ENCODE measurements at places on chromosomes 1 and 21.
A peak's percentile ranks its signal among the peaks of the same experiment; 100 is the strongest.

- DNase-seq = no peak
Measured at GRCh38 chr1:63828322-63829044, 54.7 kb downstream of the ROR1 start.

DNA sequence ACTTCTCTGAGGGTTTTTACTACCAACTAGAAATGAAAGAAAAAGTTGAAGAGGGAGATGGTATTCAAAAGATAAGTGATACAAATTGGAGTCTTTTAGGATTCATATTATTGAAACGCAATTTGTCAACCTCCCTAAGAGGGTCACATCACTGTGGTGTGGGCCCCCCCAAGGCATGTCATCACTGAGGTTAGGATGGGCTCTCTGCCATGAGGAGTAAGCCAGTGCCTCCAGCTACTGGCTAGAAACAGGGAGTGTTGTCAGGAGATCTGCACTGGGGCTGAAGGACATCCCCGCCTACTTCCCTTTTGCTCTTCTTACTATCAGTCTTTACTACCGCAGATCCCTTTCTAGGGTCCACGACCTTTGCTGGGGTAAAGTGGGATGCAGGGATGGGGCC is 25.9 kb downstream of the ITSN1 start:
- DNase-seq = no peak

GRCh38 chr1:67059346-67059745 is 5.4 kb upstream of the SLC35D1 start:
- no peak for DNase-seq

DNA sequence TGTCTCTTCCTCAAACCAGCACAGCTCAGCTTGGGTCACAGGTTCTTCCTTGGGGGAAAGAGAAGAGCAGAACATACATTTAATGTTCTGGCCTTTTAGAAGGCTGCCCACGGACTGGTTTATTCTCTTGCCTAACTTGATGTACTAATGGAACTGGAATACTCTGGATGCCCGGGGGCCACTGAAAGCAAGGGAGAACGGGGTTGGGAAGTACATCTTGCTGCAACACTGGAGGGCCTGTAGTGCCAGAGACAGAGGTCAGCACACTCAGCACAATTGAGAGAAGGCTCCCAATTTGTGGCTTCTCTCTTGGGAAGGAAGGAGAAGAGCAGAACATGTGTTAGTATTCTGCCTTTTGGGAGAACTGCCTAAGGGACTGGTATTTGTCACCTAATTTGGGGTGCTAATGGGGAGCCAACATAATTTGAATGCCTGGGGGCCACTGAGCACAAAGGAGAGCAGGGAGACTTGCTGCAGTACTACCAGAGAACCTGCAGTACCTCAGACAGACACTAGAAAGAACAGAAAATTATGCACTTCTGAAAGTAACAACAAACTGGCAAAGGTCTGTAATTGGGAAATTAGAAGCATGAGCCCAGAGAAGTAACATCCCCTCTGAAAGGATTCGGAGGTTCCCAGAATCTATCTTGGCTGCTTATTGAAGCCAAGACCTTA is 14.1 kb downstream of the ZNF691 start:
- DNase-seq = no peak

DNA sequence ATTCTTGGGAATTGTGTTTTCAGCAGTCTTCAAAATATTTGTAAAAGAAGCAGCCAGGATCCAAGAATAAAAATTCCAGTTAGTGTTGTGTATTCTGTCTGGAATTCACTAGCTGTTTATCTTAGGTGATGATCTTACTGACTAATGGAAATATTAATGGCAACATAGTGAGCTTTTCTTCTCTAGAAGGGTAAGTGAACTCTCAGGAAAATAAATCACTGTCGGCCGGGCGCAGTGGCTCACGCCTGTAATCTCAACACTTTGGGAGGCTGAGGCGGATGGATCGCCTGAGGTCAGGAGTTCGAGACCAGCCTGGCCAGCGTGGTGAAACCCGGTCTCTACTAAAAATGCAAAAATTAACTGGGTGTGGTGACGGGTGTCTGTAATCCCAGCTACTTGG is 87.4 kb upstream of the KIF1B start:
- peak; percentile 44 for DNase-seq

GRCh38 chr1:198560161-198560560 is 19.7 kb upstream of the ATP6V1G3 start:
- DNase-seq = no peak

DNA sequence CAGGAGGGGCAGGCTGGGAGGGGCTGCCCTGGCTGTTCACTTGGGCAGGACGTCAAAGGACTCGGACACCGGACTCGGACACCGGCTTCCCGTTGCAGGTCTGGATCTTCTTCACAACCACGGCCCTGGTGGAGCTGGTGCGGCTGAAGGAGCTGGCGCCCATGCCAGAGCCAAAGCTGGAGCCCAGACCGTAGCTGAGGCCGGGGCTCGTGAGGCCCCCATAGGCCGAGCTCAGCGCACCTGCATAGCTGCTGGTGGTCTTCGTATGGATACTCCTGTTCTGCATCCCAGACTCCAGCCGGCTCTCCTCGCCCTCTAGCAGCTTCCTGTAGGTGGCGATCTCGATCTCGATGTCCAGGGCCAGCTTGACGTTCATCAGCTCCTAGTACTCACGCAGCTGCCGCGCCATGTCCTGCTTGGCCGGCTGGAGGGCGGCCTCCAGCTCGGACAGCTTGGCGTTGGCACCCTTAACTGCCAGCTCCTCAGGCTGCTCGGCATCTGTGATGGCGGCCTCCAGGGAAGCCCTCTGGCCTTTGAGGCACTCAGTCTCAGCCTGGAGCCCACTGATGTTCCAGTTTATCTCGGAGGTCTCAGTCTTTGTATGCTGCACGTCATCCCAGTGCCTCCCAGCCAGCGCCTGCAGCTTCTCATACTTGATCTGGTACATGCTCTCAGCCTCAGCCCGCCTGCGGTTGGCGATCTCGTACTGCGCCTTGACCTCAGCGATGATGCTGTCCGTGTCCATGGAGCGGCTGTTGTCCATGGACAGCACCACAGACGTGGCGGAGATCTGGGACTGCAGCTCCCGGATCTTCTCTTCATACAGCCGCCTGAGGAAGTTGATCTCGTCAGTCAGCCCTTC is 15.1 kb upstream of the KLF17 start:
- DNase-seq = no peak

DNA sequence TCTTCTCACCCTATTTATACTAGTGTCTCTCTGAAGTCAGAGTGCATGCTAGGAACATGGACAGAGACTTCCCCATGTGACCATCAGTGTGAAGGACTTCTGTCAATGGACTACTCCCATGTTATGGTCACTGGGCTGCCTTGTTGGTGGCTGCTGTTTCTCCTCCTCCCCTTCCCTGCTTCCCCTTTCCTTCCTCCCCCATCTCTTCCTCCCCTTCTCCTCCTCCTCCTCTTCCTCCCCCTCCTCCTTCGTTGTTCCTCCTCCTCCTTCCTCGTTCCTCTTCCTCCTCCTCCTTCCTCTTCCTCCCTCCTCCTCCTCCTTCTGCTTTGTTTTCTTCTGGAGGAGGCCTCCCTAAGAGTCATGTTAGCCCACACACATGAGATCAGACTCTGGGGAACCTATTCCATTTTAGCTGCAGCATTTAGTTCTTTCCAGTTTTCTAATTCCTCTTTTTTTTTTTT is 35.8 kb downstream of the IER5 start:
- no peak for DNase-seq

DNA sequence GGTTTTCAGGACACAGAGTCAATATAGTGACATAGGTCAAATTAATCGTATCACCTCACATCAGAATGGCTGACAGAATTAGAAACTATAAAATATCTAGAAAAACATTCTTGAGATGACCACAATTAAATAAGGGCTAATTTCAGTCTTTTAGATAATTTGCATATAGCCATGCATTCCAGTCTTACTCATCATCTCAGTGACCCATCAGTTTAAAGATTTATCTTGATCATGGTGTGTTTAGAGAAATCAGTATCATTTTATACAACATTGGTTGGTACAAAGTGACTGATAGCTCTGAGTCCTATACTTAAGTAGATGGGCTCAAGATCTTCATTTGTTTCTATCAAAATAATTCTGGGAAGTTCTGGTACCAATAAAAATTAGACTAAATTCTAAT is 262.3 kb upstream of the SNX7 start:
- no peak for DNase-seq

DNA sequence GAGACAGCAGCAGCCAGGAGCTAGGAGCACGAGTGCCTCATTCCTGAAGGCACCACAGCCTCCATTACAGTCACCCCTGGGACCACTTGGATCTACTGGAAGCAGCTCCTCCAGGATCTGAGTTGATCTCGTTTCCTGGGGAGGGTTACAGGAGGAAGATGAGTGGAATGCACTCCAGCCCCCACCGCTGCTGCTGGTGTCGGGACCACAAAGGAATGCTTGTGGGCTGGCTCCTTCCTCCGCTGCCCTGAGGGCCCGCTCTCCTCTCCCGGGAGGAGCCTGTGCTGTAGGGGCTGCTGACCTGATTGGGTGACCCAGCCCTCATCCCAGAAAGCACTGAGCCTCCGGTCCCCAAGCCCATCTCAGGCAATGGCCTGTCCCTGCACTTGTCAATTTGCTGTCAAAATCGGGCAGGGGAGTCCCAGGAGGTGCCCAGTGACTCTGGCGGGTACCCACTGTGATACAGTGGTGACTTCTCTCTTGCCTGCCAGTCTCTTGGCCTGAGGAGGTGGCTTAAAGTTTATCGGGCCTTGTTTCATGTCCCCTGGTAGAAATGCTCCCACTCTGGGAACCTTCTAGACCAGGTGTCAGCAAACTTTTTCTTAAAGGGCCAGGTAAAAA is 23.1 kb downstream of the IL10RB start:
- DNase-seq = no peak

DNA sequence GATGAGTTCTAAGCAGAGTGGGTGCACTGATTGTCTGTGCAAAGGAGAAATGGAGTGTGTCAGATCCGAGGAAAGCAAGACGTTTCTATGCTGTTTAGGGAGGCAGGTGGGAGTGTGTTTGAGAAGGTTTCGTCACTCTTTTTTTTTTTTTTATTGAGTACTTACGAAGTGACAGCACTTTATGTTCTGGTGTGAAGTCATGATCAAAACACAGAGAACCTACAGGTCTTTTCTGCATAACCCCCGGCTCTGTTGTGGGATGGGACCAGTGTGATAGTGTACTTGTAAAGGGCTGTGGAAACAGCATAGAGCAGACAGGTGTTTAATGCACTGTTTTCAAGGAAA is 26.7 kb downstream of the MIA3 start:
- no peak for DNase-seq

DNA sequence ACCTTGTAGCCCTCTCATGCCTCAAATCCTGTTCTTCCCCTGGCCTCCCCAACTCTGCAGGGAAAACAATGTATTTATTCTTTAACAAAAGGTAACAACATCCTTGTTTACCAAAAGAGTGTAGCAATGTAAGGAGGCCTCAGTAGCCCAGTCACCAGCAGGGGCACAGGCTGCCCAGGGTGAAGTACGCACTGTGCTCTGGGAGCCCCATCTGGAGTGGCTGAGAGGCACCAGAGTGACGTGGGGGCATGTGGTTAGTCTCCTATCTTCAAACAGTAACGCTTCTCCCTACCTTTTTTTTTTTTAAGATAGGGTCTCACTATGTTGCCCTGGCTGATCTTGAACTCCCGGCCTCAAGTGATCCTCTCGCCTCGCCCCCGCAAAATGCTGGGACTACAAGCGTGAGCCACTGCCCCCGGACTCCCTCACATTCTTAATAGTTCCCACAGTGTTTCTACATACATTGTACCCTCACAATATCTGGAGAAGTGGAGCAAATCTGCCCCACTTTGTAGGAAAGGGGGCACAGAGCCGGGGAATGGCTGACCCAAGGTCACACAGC is 51.3 kb upstream of the ECE1 start:
- DNase-seq = no peak

GRCh38 chr1:199859491-199859933 is 168.0 kb upstream of the NR5A2 start:
- DNase-seq = peak; percentile 14

GRCh38 chr1:151790940-151791651 is 796 bp upstream of the TDRKH start:
- no peak for DNase-seq

DNA sequence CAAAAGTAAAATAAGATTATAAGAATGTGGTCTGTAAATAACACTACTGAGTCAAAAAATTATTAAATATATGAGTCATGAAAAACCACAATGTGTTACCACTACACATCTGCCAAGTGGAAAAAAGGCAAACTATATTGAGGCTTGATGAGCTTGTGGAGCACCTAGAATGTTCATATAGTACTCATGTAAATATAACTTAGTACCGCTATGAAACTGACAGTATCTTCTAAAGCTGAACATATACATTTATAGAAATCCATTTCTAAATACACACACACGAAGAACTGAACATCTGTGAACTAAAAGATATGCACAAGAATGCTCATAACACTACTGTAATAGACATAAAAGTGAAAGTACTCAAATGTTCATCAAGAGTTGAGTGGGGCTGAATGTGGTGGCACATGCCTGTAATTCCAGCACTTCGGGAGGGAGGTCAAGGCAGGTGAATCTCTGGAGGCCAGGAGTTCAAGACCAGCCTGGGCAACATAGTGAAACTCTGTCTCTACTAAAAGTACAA is 18.5 kb upstream of the GBP3 start:
- peak; percentile 41 for DNase-seq

GRCh38 chr21:26194811-26195251 is 24.3 kb upstream of the APP start:
- DNase-seq = no peak

DNA sequence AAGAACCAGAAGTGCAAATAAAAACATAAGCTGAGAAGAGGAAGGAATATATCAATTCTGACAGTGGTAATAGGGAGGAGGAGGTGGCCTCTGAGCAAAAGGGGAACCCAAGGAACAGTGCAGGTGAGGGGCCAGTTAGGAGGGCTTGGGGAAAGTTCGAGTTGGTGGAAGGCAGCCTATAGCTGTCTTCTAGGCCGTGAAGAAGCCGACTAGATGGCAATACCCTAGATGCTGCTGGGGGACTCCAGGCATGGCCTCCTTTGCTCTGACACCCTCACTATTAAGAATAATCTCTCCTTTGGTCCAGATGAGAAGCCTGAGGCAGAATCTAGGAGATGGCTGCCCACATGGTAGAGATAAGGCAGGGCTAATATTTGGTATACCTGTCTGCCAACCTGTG is 351.1 kb upstream of the PLXNA2 start:
- DNase-seq = no peak

DNA sequence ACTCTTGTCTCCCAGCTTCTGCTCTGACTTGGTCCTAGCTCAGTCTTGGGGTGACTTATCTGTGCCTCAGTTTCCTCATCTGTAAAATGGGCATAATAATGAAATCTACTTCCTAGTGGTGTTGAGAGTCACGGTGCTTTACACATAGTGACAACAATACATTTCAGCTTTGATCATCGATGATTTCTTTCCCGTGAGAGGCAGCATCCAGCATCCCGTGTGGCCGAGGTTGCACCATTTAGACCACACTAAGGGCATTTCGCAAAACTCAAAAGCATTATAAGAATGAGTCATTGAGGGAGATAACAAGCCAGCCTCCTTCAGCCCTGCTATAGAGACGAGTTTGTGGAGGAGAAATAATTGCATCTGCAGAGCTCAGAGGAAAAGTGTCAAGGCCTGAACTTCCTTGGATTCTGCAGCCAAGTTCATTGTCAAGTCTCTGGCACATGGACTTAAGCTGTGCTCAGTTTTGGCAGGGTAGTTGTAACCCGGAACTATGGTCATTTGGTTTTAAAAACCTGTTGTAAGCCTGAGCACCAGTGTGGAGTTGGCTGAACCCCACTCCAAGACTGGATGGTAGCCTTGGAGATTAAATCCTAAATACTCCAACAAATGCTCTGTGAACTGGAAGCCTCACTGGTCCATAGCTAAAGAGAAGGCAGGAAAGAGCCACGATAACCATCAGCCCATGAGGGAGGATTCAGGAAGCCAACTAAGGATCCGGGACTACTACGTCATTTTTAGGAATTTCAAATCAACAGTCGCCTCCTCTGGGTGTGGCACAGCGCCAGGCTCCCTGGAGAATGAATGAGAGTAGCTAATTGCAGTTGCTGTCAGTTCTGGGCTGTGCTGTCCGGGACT is 64.2 kb downstream of the TCP10L start:
- peak; percentile 84 for DNase-seq
